Lung microvascular endothelial cell (primary cell): ENCODE measurements at places on chromosomes 11 and 22. TPM values are rescaled to one million over a fixed set of nuclear protein-coding genes. Genes with fewer than 3 reads are reported as not detected.
A peak's percentile ranks its signal among the peaks of the same experiment; 100 is the strongest.

The CCDC116 gene
- not detected in 2 replicates for total RNA-seq

The C11orf97 gene
- total RNA-seq, result not detected in 2 replicates

The CHST1 gene
- total RNA-seq, result 1.8 and 6.1 TPM in 2 replicates

The MYRF gene
- 0.20 and 0.22 TPM in 2 replicates for total RNA-seq

The GAB4 gene
- total RNA-seq, result not detected in 2 replicates

The SLCO2B1 gene
- 1.7 and 10.7 TPM in 2 replicates for total RNA-seq

The FXYD6 gene
- total RNA-seq, result 0.22 and 1.4 TPM in 2 replicates

The SCUBE2 gene
- 0.87 and 0.99 TPM in 2 replicates for total RNA-seq

The NOX4 gene
- 57.5 and 85.9 TPM in 2 replicates for total RNA-seq

The PRAME gene
- not detected in 2 replicates for total RNA-seq

The C1QTNF5 gene
- total RNA-seq, result 65.6 and 93.1 TPM in 2 replicates

DNA sequence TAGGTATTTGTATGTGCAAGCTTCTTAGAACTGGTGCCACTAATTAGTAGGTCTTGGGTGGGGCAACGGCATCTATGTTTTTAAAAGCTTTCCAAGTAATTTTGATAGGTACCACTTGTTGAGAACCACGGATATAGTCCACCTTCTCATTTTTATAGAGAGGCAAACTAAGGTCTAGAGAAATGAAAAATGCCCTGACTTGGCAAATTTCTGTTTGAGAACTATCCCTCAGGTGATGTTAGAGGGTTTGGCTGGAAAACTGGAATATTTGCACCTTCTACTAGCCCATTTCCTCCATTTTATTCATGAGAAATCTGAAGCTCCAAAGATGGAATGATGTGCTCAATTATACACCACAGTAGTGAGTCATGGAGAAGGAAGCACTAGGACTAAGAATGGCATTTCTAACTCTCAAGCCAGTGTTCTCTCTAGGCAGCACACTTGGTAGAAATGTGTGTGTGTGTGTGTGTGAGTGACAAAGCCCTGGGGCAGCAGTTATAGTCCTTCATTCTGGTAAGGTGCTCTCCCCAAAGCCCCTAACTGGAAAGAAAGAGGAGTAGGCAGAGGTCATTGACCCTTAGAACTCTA, 1.8 kb upstream of the TMEM86A start:
- peak; percentile 50 for DNase-seq

DNA sequence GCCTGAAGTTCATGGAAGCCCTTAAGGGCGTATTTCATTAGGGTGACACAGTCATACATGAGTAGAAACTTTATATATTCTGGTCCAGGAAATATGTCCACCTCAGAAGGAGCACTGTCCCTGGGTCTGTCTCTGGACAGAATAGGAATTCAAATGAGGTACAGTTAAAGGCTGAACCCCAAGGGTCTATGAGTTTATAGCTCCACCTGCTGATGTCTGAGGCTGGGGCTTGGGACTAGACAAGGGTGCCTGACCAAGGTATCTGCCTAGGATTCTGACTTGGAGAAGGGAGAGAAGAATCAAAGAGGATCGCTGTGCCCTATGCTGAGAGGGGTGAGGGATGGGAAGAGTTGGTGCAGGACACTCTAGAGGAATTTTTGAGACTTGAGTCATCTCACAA, 14.9 kb downstream of the HEPHL1 start:
- no peak for DNase-seq

DNA sequence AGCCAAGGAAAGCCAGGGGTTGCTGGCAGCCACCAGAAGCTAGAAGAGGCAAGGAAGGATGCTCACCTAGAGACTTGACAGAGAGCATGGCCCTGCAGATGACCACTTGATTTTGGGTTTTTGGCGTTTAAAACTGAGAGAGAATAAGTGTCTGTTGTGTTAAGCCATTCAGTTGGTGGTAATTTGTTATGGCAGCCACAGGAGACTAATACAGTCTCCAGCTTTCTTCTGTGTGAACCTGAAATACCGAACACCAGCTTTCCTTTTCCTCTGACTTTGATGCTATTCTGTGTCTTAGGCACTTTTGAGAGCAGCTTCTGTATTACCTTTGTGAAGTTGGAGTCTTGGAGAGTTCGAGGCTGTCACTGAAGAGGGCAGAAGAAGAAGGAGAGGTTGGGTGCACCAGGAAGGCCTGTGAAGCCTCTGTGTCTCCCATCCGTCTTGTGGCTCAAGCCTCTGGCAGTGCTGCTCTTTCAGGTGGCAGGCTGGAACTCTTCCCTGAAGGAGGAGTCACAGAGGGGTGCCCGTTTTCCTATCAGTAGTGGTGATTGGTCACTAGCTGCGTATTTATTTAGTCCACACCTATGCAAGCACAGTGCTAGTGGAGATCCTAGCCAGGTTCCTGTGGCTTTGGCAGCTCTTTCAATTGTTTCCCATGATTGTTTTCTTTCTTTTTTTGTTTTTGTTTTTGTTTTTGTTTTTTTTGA, 2.5 kb downstream of the TBC1D22A start:
- DNase-seq, result no peak

- no peak for DNase-seq
Observed at GRCh38 chr22:31569126-31569525, 72.8 kb downstream of the SFI1 start.

DNA sequence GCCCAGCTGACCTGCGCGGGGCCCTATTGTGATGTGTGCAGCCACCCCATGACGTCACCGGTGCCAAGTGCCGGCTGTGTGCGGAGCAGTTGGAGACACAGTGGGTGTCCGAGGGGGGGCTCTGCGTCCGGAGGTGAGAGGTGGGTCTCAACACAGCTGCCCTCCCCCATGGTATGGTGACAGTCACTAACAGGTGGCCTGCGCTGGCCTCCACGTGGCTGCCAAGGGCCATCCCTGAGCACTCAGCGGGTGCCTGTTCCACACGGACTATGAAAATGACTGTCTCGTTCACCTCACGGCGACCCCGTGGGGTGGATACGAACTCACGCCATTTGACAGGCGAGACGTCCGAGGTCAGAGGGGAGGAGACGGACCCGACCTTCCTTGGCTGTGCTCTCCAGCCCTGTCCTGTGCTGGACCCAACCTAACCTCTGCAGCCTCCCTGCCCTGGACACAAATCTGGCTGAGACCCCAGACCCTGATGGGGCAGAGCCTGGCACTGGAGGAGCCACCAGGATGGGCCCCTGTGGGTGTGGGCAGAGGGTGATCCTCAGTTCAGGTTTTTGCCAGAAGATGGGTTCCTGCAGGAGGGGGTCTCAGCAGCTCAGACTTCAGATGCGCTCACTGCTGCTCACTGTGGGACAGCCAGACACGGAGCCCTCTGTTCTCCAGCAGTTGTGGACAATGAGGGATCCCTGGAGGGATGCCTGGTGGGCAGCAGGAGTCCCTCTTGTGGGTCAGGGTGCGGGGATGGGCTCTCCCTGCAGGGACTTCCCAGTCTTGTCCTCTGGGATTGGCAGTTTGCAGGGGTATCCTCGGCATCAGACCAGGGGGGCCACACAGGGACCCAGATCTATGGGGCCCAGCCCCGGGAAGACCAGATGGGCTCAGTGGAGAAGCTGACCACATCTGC, 6.3 kb downstream of the HRAS start:
- DNase-seq, result peak; percentile 0

- peak; percentile 4 for DNase-seq
Observed at GRCh38 chr11:127493330-127494022, 492.9 kb upstream of the KIRREL3 start.

DNA sequence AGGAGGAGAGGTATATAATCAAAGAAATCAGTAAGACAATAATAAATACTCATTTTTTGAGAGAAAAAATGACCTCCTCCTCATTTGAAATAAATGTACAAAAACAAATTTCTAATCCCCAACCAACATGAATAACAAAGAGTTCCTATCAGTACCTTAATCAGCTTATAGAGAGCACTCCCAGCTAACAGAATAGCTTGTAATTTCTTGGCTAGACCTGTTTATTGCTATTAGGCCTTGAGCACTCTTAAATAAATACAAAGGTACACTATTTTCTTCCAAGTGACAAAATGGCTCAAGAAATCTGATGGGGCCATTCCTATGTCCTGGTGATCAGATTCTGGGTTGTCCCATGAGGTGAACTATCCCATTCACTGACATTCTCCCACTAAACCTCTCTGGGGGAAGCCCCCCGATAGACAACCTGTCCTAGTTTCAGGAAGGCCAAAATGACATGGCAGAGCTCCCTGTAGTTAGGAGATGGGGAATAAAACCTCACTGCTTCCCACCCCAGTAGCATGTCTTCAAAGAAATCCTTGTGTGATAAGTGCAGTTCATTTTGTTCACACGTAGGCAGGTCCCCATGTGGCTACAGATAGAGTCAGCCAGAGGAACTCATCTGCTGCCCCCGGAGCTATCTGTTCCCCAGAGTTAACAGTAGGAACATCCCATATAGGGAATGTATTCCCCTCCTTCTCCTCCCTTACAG, 385.7 kb downstream of the SOX6 start:
- no peak for DNase-seq

DNA sequence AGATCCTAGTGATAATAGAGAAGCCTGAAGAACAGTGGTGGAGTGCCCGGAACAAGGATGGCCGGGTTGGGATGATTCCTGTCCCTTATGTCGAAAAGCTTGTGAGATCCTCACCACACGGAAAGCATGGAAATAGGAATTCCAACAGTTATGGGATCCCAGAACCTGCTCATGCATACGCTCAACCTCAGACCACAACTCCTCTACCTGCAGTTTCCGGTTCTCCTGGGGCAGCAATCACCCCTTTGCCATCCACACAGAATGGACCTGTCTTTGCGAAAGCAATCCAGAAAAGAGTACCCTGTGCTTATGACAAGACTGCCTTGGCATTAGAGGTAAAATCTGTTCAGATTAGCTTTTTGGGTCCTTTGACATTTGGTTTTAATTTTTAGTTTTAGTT, 16.7 kb downstream of the CRKL start:
- no peak for DNase-seq

DNA sequence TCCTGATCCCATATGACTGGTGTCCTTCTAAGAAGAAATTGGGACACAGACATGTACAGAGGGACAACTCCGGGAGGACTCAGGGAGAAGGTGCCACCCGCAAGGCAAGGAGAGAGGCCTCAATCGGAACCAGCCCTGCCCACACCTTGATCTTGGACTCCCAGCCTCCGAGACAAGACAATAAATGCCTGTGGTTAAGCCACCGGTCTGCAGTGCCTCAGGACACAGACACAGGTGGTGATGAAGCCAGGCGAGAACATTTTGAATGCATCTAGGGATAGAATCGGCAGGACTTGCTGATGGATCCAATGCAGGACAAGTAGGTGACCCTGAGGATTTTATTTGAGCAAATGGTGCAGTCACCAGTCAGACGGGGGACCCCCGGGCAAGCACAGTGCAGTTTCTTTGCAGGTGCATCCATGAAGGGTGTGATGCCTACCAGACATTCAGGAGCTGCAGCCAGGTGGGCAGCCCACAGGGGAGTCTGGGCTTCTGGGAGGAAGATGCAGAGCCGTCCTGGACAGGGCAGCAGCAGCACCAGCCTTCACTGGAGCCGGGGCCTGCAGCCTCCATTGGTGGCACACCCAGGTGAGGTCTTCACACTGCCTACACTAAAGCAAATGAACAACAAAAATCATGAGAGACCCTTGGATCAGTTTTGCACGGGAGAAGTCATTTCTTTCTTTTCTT, 20.2 kb upstream of the SEPTIN5 start:
- no peak for DNase-seq

DNA sequence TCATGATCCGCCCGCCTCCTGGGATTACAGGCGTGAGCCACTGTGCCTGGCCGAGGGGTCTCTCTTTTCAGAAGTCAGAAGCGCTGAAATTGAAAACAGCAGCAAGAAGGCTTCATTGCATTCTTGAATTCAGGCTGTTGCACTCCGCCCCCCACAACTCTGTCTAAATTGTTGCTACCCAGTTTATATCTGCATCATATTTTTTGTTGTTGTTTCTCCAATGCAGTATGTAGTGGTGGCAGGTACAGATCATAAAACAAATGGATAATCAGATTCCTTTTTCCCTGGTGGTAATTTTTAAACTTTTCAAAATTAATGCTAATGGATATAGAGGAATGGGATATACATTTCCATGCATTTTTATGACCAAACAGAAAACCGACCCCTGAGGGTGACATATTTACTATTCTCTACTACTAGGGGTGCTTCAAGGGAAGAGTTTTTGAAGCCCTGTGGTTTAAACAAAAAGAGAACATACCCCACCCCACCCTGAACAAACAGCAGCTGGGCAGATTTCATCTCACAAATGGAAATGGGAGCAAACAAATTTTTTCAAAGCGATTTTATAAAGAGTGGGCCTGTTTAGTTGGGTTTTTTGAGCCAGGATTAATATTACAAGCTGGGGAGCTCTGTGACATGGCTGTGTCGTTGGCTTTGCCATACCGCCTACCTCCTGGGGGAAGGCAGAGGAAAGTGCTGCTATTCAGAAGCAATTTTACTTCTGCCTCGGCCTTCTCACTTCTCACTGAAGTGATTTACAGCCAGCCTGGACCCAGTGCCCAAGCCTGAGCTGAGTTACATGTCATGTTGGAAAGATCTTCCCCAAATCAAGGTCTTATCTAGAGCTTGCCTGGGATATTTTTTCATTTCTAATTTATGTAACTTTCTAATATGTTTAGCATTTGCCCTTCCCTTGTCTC, 16.0 kb upstream of the TMA7B start:
- no peak for DNase-seq

- no peak for DNase-seq
Observed at GRCh38 chr11:31150841-31151240, 218.7 kb downstream of the DCDC1 start.

DNA sequence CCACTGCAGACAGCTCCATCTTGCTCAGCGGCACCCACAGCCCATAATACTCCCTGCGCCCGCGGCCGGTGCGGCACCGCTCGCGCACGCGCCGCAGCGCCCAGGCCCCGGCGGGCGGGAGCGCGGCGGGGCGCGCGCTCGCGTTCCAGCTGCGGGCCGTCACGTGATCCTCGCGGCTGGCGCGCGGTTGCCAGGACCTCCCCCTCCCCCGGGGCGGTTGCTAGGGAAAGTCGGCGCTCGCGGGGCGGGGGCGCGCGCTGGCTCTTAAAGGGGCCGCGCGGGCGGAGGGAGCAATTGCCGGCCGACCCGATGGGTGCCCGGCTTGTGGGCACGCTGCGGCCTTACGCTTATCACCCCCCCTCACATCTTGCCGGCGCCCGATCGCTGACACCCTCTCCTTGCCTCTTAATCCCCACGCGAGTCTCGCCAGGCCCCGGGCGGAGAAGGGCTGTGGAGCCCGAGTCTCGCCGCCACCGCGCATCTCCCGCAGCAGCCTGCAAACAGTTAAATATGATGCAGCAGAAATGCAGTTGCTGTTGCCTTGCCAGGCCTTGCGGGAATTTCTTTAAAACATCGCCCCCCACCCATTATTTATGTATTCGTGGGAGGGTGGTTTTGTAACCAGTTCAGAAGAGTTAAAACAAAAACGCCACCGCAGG, at the start of gene CBX6:
CBX6 (minus strand) TSS at position 45 of the 659 bp plus-strand sequence; CDS start at position 19, 26 bp downstream.
- peak; percentile 96 for DNase-seq

- peak; percentile 89 for DNase-seq
Observed at GRCh38 chr22:28813772-28814518, 13.6 kb upstream of the XBP1 start.

- DNase-seq, result no peak
Observed at GRCh38 chr11:29153078-29153477, 863.8 kb downstream of the KCNA4 start.

- no peak for DNase-seq
Observed at GRCh38 chr11:113876074-113876797, 864 bp upstream of the USP28 start.
